Lung microvascular endothelial cell (primary cell): ENCODE measurements at places on chromosomes 1 and 21. TPM values are rescaled to one million over a fixed set of nuclear protein-coding genes. Genes with fewer than 3 reads are reported as not detected.

MYOG gene
- total RNA-seq, result not detected in 2 replicates

PDZK1IP1 gene
- not detected in 2 replicates for total RNA-seq

PLCH2 gene
- under 0.01 TPM in 2 replicates for total RNA-seq

ATXN7L2 gene
- 0.65 and 0.79 TPM in 2 replicates for total RNA-seq

GREM2 gene
- total RNA-seq, result not detected in 2 replicates

NAV1 gene
- total RNA-seq, result 1.6 and 5.9 TPM in 2 replicates

PDZK1 gene
- not detected in 2 replicates for total RNA-seq

ZNF362 gene
- total RNA-seq, result 5.4 and 6.3 TPM in 2 replicates

RSPH1 gene
- not detected in 2 replicates for total RNA-seq

LINGO4 gene
- total RNA-seq, result not detected in 2 replicates

TPTE gene
- total RNA-seq, result not detected in 2 replicates

RGS13 gene
- not detected in 2 replicates for total RNA-seq

PCP4L1 gene
- total RNA-seq, result not detected in 2 replicates

KRTAP7-1 gene
- total RNA-seq, result not detected in 2 replicates

C1QTNF12 gene
- 0.20 and 0.22 TPM in 2 replicates for total RNA-seq

RIPK4 gene
- under 0.01 and 1.1 TPM in 2 replicates for total RNA-seq

USP21 gene
- 2.8 and 4.6 TPM in 2 replicates for total RNA-seq

ANGPTL7 gene
- total RNA-seq, result not detected in 2 replicates

PLA2G2F gene
- total RNA-seq, result not detected in 2 replicates

LRIF1 gene
- total RNA-seq, result 7.8 and 8.5 TPM in 2 replicates

BEND5 gene
- 0.87 and 1.4 TPM in 2 replicates for total RNA-seq
